ENCODE measurements at places on chromosomes 6 and 20.

DNA sequence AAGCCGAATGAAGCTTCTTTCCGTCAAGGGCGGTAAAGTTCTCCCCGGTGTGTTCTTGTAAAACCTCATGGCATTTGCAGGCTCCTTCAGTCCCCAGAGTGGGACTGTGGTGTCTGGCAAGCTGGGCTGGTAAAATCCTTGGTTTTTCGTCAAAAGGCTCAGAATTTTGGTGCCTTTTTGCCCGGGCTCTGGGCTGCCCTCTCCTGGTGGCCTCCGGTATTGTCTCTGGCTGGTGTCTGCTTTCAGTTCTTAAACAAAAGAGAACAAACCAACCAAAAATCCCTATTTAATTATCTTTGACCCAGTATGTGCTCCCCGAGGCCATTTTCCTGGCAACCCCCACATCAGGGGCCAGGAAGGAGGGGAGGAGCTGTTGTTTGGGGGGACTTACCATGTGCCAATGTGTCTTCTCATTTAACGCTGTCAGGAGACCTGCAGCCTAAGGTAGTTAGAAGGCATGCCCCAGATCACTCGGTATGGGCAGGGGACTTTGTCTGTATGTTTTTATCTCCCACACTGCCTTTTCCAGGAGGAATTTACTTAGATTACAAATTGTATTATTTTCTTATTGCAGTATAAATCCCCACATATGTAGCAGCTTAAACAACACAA lies 11.1 kb downstream of the CDH4 start:
- DNase-seq: peak; percentile 58

DNA sequence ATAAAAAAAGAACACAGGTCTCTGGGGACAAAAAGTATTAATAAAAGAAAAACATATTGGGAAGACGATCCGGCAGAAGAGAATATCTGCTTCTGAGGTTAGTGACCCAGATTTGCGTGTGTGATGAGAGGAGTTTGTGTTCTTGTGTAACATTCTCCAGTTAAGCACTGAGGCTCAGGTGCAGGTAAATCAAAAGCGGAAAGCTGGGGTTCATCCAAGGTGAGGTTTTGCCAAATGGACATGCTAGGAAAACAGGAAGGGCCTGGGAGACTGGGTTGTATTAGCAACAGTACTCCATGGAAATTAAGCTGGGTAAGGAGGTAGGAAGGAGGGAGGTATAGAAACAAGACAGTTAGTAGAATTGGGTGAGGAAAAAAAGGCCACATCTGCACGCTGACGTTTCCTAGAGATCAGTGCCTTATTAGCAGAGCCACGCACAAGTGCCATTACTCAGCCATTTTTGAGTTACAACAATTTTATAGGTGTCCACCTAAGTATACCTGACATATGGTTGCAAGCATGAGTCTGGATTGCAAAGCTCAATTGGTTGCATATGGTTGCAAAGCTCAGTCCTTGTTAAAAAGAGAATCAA lies 139.6 kb downstream of the ZMYND8 start:
- no peak for DNase-seq

DNA sequence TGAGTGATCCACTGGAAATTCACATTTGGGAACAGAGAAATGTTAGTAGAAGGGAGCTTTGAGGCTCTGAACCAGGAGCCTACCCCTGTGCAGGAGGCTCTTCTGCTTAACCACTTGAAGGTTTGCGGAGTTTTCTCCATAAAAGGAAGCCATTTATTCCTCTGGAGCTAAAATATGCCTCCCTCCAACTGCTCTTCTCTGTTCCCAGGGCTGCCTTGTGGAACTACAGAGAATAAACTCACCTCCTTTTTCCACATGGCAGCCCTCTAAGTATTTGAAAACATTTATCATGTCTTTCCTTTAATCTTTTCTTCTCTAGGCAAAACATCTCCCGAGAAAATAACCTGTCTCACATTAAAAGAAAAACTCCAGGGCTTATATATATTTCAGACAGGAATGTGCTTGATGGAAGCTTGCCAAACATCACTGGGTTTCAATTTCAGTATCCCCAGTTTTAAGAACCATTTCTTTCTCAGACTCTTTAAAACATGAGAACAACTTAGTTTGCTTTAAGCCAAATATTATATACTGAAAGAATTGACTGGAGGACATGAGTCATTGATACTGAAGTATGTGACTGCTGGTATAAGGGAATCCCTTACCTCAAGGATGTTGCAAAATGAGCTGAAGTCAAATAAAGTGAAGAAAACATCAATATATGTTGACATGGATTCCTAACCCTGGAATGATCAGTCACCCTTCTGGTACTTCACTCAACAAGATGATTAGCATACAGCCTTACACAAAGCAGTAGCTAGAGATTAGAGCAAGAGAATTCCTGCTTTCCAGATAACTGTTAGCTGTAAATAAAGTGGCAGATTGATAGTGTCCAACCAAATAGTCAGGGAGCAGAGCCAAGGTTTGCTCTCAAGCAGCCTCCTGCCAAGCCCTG lies 74.0 kb downstream of the ZBTB2 start:
- DNase-seq: no peak

- DNase-seq: no peak
Measured at GRCh38 chr6:89999154-89999553, 104.9 kb downstream of the GJA10 start.

GRCh38 chr6:139597771-139598755 lies 223.6 kb upstream of the CITED2 start:
- DNase-seq: peak; percentile 30

- DNase-seq: no peak
Measured at GRCh38 chr6:113375950-113376846, 480.9 kb upstream of the MARCKS start.

GRCh38 chr6:32092760-32093497 lies 16.2 kb downstream of the TNXB start:
- no peak for DNase-seq

GRCh38 chr20:53869466-53870258 lies 200.7 kb downstream of the BCAS1 start:
- peak; percentile 37 for DNase-seq

DNA sequence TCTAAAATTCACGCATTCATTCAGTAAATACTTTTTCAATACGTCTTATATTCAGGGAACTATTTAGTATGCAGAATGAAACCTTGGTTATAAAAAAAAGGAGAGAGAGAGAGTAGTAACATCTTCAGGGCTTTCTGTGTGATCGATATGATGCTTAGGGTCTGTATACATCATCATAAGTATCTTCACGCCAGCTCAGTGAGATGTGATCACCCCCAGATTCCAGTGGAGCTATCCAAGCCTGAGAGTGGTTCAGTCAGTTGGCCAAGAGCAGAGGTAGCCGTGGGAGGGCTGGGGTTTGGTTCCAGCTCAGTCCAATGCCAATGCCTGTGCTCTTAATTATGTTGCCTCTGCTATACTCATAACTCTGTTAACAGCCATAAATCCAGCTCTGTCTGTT lies 8.6 kb downstream of the CD83 start:
- DNase-seq: no peak

DNA sequence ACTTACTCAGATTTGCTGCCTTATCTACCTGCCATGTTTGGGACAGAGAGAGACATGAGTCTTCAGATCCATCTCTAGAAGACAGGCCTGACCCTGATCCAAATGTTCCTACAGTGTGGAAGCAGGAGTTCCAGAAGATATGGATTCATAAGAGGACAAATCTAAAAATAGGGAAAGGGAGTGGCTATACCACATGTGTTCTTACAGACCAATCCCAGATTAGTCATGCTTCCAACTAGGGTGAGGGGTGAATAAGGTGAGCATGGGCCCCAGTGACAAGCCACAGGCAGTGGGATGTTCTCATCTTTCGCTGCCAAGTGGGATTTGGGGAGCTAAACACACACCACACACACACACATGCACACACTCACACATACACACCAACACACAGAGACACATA lies 670.7 kb upstream of the CITED2 start:
- DNase-seq: no peak
